ENCODE measurements at places on chromosomes 5 and 9.
A peak's percentile ranks its signal among the peaks of the same experiment; 100 is the strongest.

GRCh38 chr5:61777292-61777691 lies 445.2 kb downstream of the ZSWIM6 start:
- DNase-seq, result no peak

- DNase-seq, result no peak
These were observed 46.3 kb upstream of the JMY start for GRCh38 chr5:79189439-79190234.

GRCh38 chr9:115649991-115650472 lies 503.6 kb upstream of the PAPPA start:
- DNase-seq, result no peak

GRCh38 chr9:134057307-134057657 lies 10.5 kb downstream of the BRD3 start:
- no peak for DNase-seq

DNA sequence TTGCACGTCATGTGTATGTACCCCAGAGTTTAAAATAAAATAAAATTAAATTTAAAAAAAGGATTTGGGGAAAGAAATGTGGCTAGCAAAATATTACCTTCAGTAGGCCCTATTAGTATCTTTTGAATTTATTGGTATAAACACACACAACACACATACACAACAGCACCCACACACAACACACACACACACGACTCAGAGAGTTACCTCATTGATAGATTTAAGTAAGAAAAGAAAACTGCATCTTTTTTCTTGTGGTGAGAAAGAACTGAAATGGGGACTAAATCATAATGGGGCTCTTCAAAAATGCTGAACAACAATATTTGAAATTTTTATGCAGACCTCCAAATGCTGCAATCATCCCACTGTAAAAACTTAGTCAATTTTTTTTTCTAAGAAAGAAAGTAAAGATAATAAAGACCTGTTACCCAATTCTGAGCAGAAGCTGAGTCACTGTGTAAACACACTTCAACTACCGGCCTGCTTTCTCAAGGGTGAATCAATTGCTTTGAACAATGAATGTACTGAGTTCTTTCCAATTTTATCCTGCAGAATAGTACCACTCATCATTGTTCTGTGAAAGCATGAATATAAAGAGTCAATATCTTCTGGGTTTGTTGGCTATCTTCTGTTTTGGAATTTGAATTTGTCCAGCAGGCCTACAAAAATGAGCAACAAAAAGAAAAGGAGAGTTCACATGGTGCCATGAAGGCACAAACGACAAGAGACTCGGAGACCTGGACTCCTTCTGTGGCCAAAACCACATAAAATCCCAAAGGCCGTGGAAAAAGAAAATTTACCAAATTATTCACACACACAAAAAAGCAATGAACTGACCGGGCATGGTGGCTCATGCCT lies 57.9 kb upstream of the CCNG1 start:
- no peak for DNase-seq

- DNase-seq, result no peak
These were observed 53.3 kb downstream of the AHRR start for GRCh38 chr5:374631-375335.

DNA sequence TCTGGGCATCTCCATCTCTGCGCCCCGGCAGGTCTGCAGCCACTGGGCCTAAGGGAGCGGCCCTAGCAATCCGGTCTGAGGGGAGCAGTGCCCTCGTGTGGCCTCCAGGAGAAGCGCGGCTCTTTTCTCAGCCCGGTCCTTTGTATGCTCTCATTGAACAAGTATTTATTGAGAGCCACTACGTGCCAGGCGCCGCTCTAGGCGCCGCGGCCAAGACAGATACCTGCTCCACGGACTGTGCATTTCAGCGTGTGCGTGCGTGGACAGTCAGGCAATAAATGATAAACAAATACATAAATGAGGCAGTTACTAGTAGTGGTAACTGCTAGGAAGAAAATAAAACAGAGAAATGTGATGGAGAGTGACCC lies 2.3 kb upstream of the SLC4A9 start:
- peak; percentile 82 for DNase-seq

GRCh38 chr9:77974434-77974833 lies 57.2 kb downstream of the GNAQ start:
- no peak for DNase-seq

- no peak for DNase-seq
These were observed 65.7 kb downstream of the ADAMTS2 start for GRCh38 chr5:179279347-179280094.

GRCh38 chr5:61298580-61298979 lies 33.5 kb upstream of the ZSWIM6 start:
- no peak for DNase-seq

DNA sequence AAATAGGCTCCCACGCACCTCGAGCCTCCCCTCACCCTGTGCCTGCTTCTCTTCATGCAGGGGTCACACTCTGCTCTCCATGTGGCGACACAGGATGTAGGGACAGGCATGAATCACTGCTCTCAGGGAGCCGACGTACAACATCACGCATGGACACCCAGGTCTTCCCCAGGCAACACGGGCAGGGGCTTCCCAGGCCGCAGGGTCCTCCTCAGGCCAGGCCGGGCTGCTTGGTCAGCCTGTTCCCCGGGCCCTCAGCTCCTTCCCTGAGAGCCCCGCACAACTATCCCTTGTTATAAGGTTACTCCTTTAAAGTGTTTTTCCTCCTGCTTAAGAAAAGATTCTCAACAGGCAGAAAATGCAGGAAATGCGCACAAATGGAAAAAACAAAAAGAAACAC lies 1.1 kb downstream of the SLC6A18 start:
- DNase-seq, result no peak

DNA sequence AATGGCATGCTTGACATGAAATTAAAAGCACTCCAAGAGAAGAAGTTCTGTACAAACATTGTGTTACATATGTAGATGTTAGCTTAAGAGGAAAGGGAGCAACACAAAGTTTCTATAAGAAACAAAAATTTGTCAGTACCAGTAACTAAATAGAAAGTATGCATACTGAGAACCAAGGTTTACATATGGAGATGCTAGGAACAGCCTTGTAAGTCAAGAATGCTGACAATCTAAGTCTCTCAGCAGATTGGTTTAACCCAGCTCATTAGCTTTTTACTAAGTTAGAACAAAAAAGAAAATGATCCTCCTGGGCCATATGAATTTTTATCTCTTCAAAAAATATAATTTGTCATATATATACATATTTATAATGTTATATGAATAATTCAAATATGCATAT lies 2022.1 kb upstream of the ACO1 start:
- DNase-seq, result no peak

GRCh38 chr5:168978015-168978414 lies 322.9 kb downstream of the SLIT3 start:
- DNase-seq, result no peak

- DNase-seq, result peak; percentile 61
These were observed 560 bp upstream of the NDUFS6 start for GRCh38 chr5:1800472-1801221.

- DNase-seq, result peak; percentile 62
These were observed 37.3 kb upstream of the FYB1 start for GRCh38 chr5:39256477-39257235.

- no peak for DNase-seq
These were observed 102.6 kb downstream of the ARHGAP26 start for GRCh38 chr5:142872795-142873194.

GRCh38 chr5:10213316-10213715 lies 36.4 kb downstream of the ATPSCKMT start:
- no peak for DNase-seq

GRCh38 chr5:17340819-17341218 lies 123.4 kb downstream of the BASP1 start:
- peak; percentile 1 for DNase-seq

DNA sequence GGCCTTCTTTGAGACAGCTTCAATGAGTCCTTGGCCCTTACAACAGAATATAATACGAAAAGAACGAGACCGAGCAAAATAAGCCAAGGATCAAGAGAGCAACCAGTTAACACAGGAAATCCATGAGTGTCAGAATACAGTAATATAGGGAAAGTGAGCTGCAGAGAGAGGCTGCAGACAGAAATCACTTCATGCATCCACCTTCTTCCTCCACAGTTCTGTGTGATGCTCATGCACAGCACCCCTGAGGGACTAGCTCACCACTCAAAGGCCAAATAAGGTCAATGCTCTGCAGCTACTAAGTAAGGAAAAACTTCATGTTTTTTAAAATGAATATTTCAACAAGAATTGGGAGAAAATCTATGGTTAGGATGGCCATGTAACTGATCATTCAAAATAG lies 257.1 kb downstream of the MCTP1 start:
- DNase-seq, result no peak

GRCh38 chr9:77981907-77982306 lies 49.7 kb downstream of the GNAQ start:
- DNase-seq, result no peak

DNA sequence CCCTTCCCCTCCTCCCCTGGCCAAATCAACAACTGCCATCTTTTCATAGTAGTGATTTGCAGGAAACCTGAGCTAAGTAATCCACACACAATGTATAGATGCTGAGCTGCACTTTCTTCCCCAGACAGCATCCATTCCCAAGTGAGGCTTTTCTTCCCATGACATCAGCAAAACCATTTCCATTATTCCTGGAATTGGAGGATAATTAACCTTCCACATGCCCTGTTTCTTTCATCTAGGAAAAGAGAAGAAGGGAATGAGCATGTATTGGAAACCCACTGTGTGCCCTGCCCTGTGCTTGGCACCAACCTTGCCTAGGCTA lies 268.0 kb downstream of the ZSWIM6 start:
- no peak for DNase-seq

- peak; percentile 45 for DNase-seq
These were observed 853 bp downstream of the DCP2 start for GRCh38 chr5:112977440-112977861.

- DNase-seq, result peak; percentile 26
These were observed 473.6 kb upstream of the TNC start for GRCh38 chr9:115591584-115591984.

GRCh38 chr5:56732121-56732520 lies 83.2 kb upstream of the MAP3K1 start:
- DNase-seq, result no peak

DNA sequence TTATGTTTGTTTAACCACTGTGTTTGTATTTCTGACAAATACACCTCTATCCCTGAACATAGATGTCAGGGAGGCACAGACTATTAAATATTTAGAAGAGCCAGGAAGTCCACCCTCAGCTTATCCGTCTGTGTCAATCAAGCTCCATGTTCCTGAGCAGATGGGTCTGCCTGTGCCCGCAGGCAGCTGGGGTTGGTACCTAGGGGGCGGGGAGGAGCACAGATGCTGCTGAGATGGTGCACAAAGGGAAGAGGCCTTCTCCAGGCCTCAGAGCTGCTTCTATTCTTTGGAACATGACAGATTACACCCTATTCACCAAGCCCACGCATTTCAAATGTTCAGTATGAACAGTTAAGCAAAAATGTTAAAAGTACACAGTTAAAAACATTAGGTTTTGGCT lies 142.1 kb downstream of the EPB41L4A start:
- DNase-seq, result no peak

DNA sequence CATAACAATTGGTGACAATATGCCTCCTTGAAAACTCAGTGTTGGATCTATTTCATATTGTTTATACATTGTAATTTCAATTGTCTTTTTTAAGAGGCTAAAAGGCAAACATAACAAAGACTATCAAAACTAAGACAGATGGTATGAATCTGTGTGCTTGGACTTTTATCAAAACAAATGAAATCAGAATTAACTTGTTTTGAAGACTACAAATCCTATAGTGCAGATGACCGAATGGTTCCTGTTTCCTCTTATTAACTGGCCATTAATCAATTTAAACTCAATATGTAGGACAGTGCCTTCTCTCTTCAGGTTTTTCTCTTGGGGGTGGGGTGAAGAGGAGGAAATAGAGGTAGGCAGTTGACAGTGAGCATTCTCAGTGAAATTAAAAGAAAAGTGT lies 366.9 kb upstream of the GRAMD2B start:
- DNase-seq, result no peak

- no peak for DNase-seq
These were observed 20.8 kb downstream of the B4GALT1 start for GRCh38 chr9:33146298-33146697.

DNA sequence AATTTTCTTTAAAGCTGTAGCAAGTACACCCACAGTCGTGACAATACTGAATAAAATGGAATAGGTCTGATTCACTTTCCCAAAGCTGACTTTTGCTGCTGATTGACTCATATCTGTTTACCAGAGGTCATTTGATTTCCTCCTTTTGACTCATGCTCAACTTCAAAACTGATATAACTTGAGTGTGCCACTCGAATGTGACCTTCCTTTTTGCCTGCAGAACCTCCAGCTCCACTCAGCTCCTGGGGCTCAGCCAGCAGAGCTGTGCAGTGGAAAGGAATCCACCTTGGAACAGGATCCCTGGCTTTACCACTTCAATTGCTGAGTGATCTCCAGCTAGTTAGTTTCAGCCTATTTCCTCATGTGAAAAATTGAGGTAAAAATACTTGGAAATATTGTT lies 84.1 kb downstream of the FEM1C start:
- DNase-seq, result peak; percentile 29

- no peak for DNase-seq
These were observed 2.3 kb downstream of the CCDC69 start for GRCh38 chr5:151221574-151221973.

GRCh38 chr5:107032629-107033028 lies 638.1 kb downstream of the EFNA5 start:
- no peak for DNase-seq

DNA sequence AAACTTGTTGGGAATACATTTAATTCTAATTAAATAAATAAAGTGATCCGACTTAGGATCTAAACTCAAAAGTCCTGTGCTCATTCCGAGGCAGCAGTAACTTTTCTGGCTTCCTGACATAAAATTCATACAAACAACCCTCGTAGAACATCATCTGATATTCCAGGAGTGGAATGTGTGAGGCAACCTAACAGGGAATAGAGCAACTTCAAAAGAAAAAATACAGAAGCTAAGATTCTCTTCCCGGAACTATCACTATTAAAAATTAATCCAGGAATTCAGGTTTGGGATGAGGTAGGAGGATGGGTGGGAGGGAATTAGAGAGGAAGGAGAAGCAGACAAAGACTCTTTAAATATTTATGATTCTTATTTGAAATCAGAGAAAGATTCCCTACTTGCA lies 32.9 kb upstream of the TRIO start:
- no peak for DNase-seq

DNA sequence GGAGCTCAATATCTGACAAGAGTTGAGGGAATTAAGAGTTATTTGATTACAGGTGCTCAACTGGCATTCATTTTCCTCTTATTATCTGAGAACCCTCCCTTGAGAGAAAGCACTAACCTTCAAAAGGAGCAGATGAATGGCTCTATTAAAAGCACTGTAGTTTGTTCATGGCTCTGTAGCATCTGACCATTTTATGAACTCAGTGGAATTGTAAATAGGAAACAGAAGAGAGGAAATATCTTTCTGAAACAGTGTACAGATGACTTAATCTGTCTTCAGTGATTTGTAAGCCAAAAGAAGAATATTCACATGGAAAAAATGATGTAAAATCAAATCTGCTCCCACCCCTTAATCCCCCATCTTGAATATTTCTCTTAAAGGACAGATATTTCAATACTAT lies 810.4 kb upstream of the GRAMD2B start:
- no peak for DNase-seq

- no peak for DNase-seq
These were observed 5.9 kb downstream of the SLC23A1 start for GRCh38 chr5:139377226-139377625.
